ENCODE measurements at places on chromosomes 6 and 20.

DNA sequence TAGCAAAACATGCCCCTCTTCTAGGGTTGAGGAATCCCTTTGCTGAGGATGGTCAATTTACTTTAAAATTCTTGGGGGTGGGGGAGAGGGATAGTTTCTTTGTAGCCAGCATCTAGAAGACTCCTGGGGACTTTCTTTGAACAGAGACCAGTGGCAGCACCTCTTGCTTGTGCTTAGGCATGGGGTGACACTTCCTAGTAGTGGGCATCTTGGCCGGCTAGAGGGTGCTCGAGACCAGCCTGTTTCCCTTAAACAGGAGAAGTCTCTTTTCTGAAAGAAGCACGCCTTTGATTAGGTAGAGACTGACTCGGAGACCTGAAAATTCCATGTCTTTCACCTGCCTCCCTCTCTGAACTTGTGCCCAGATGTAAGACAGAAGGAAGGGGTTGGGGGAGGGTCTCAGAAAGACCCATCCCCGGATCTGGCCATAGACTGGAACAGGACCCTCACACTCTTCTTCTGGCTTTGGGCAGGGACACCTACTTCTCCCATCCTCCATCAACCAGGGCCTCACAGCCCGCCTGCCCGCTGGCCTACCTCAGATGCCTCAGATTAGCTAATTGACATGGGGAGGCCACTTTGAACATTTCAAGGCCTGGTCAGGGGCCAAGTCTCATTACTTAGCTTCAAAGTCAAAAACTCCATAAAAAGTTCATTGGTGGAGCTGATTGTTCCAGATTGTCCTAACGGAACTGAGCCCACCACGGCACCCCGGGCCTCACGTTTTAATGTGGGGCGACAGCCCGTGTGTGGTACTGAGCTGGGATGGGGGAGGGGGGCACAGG, 172.2 kb downstream of the CDC5L start:
- no peak for DNase-seq

DNA sequence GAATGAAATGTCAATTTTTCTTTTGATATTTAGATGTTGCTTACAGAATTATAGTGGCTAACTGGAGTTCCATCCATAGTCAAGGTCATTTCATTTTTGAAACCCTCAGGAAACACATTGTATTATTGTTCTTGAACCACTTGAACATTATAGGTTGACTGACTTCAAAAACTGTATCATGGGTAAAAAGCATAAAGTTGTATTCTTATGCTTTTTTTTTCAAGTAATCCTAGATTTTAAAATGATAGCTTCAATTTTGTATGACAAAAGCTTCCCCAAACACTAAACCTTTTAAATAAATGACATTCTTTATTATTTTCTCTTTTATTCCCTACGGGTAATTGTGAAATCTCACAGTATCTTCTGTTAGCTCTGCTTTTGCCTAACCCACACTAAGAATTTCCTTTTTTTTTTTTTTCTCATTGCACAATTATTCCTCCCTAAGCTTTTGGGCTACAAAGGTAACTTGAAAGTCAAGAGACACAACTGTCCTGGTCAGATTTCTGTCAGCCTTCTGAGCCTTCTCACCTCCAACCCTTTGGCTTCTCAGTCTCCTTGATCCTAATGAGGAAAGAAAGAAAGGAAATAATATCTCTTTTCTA, 36.9 kb upstream of the LAMA4 start:
- no peak for DNase-seq

DNA sequence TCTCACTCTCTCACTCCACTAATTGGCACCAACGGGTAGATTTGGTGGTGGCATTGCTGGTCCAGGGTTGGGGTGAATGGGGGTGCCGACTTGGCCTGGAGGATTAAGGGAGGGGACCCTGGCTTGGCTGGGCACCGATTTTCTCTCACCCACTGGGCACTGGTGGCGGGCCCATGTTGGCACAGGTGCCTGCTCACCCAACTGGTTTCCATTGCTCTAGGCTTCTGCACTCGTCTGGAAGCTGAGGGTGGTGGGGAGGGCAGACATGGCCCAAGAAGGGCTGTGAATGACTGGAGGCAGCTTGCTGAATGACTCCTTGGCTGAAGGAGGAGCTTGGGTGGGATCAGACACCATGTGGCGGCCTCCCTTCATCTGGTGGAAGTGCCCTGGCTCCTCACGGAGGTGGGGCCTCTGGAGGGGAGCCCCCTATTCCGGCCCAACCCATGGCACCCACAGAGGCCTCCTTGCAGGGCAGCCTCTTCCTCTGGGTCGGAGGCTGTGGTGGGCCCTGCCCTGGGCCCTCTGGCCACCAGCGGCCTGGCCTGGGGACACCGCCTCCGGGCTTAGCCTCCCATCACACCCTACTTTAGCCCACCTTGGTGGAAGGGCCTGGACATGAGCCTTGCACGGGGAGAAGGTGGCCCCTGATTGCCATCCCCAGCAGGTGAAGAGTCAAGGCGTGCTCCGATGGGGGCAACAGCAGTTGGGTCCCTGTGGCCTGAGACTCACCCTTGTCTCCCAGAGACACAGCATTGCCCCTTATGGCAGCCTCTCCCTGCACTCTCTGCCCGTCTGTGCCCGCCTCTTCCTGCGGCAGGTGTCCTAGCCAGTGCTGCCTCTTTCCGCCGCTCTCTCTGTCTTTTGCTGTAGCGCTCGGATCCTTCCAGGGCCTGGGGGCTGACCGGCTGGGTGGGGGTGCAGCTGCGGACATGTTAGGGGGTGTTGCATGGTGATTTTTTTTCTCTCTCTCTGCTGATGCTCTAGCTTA, 11.2 kb downstream of the VEGFA start:
- DNase-seq: no peak

DNA sequence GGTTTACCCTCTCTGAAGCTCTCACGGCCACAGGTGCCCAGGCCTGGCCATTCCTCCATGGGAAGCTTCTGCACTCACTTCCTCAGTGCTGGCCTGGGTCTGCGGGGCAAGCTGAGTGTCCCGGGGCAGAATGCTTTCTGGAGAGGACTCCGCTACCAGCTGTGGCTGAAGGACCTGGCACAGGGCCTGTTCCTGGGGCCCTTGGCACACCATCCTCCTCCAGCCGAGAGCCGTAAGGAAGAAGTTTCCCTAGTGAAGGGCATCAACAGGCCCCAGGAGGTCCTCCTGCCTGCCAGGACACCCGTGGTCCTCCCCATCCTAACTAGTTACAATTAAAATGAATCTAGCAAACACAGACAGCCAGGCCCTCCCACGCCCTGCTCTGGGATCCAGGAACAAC, 14.0 kb upstream of the KCNK15 start:
- no peak for DNase-seq

GRCh38 chr6:54100411-54101006, 10.7 kb upstream of the MLIP start:
- DNase-seq: no peak

DNA sequence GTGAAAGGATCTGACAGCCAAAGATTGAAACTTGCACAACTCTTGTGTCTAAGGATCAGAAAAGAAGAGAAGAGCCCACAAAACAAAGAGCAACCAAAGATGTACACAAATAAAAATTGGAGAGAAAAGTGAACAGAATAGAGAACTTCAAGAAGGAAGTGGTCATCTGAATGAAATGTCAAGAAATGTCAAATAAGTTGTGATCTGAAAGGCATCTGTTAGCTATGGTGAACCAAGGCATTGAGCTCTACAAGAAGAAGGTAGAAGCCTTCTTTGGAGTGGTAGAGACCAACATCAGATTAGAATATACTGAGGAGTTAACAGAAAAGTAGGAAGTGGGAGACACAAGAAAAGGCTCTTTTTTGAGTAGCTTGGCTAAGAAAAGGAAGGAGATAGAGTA, 28.5 kb downstream of the IL17F start:
- no peak for DNase-seq

DNA sequence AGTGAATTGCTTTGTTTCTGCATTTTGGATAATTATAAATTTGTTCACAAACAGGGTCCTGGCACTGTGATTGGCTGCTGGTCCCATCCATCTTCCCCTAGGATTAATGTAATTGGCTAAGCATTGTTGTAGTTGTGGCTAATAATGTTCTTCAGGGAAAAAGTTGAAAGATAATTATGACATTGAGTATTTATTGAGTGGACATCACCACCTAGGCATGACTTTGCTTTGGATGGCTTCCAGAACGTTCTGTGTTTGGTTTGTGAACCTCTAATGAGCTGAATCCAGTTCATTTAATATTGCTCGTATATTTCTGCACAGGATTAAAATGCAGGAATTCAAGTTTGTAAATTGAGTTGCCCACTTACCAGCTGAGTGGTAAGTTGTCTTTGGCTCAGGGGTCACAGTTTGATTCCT, 55.1 kb downstream of the ARID1B start:
- DNase-seq: no peak

GRCh38 chr6:34656378-34657036, 40.1 kb downstream of the ILRUN start:
- DNase-seq: no peak

- DNase-seq: no peak
Observed at GRCh38 chr20:62430311-62430853, 3.0 kb upstream of the RBBP8NL start.

GRCh38 chr6:142816031-142816430, 128.9 kb downstream of the HIVEP2 start:
- no peak for DNase-seq

DNA sequence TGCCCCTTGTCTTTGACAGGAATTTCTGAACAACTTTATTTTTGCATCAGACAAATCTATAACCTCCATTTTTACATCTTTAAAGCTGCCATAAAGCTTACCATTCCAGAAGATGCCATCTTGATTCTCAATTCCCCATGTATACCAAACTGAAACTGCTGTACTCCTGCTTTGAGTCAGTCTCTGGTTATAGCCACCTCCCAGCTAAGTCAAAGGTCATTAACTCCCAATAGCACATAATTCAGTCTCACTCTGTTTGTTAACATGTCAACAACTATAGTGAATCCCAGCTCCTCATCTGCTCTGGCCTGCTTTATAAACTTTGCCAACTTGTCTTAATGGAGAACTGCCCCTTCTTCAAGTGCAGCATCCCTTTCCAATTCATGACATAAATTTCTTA, 343.6 kb downstream of the FRK start:
- no peak for DNase-seq

- DNase-seq: no peak
Observed at GRCh38 chr6:17491416-17492142, 98.2 kb downstream of the CAP2 start.

DNA sequence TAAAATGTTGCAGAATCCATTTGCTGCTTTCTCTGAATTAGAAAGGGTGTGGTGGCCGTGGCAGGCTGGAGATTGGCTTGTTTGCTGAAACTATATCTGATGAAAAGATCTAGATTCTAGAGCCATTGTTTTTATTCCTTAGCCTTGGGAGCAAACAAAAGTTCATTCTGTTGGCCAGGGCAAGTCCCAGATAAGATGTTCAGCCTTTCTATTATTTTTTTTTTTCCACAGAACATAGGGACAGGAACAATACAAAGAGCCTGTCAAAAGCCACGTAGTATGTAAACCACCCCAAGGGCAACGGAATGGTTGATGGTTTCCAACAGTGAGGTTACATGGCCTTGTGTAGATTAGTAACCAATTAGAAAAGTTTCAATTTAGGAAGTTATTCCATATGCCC, 119.9 kb upstream of the SLC22A16 start:
- DNase-seq: no peak

DNA sequence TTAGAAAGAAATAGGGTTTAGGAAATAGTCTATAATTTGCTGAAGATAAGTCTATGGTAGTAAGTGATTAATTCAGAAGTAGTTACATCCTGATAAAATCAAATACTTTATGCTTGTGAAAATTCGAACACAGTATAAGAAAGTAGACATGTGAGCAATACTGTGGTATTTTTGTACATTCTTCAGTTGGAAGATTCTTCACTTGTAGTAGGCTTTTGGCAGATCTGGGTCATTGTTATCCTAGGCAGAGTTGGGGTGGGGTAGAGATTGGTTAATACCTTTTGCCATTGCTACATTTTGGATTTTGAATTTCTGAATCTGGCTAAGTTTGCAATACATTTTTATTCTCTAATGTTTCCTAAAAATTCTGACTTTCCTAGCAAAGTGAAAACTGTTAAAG, 197.5 kb downstream of the BCKDHB start:
- no peak for DNase-seq

GRCh38 chr6:160692369-160692959, 9.6 kb upstream of the PLG start:
- DNase-seq: no peak

DNA sequence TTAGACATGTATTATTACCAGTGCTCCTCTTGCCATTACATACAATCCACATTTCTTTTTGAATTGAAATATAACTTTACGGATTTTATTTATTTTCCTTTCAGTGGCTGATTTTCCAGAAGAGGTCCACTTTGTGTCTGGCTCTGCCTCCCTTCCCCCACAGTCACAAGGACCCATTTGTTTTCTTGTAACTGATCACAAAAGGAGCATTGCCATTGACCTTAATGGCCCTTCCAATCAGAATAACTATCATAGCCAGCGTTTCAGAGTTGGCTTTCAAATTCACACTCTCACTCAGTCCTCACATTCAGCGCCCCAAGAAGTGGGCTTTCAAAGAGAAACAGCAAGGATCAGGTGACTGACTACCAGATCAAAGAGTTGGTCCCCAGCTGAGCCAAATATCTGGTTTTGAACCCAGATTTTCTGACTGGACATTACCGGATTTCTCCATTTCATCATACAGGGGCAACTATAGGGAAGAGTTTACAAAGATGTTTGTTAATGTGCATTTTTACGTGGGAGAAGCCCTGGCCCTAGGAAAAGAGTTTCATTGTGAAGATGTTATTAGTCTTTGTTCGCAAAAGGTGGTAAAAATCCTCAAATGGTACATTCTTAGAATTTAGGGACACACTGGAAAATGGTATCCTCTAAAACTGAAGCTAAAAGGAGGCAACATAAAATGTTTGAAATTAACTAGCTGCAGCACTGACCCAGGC, 2.0 kb upstream of the SLC22A23 start:
- no peak for DNase-seq

DNA sequence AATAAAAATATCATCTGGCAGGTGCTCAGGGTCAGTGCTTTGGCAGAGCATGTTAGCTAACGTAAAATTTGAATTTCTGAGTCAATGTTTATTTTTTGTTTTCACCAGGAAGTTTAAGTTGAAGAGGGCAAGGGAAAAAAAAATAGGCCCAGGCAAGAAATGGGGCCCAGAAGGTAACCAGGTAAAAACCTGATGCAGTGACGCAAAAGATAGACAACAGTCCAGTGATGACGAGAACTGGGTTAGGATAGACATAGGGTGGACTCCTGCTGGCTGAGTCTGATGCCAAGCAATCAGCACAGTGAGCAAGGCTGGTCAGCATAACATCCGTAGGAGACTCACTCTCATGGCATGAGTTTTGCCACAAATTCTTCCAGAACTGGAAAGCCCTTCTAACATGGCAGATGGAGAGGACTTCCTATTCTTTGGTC, 42.2 kb downstream of the ZHX3 start:
- no peak for DNase-seq

DNA sequence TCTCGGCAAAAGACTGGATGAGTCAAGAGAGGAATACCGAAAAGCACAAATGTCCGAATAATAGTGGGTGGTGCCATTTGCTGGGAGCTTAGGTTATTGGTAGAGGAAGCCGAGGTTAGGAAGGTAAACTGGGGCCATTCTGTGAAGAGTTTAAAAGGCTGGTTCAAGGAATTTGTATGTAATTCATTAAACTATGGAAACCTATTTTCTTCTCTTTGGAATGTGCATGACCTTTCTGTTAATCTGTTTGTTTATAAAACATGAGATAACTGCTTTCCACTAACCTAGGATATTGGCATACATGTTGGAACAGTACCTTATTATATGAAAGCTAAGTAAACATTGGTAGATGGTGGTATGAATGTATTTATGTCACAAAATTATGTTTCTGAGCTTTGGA, 71.8 kb downstream of the LCA5 start:
- no peak for DNase-seq

GRCh38 chr20:59822291-59823029, 111.0 kb downstream of the SYCP2 start:
- DNase-seq: no peak

GRCh38 chr6:131003488-131004386, 59.3 kb downstream of the EPB41L2 start:
- DNase-seq: no peak

Measured in D721Med (cell line).